Chondrocyte (in vitro differentiated cells): ENCODE measurements at places on chromosomes 3 and 15. TPM values are rescaled to one million over a fixed set of nuclear protein-coding genes. Genes with fewer than 3 reads are reported as not detected.

Gene ARHGAP11A
- total RNA-seq: 14.5 to 16.3 TPM (median 14.7 TPM) in 3 replicates

Gene GOLGA6D
- total RNA-seq: 0.15 TPM in 1 of 3 replicates, not detected in the others

Gene HCLS1
- total RNA-seq: 0.44 to 1.4 TPM (median 0.82 TPM) in 3 replicates

Gene CYP8B1
- total RNA-seq: not detected in 3 replicates

Gene SLC24A1
- total RNA-seq: 8.7 to 11.1 TPM (median 10.7 TPM) in 3 replicates

Gene SLC28A2
- not detected in 3 replicates for total RNA-seq

Gene NKIRAS1
- total RNA-seq: 13.2 to 15.5 TPM (median 13.6 TPM) in 3 replicates

Gene DISP2
- total RNA-seq: 1.3 to 2.2 TPM (median 1.4 TPM) in 3 replicates

Gene TMCO5A
- total RNA-seq: not detected in 3 replicates

Gene ANKRD63
- 0.25 to 1.1 TPM in 2 of 3 replicates, not detected in the other for total RNA-seq

Gene MASP1
- 0.34 to 2.0 TPM (median 0.92 TPM) in 3 replicates for total RNA-seq

Gene C3orf20
- not detected in 3 replicates for total RNA-seq

Gene GOLGA6L9
- 2.4 to 4.2 TPM (median 2.9 TPM) in 3 replicates for total RNA-seq

Gene C3orf62
- 4.6 to 7.3 TPM (median 6.9 TPM) in 3 replicates for total RNA-seq

Gene ANKUB1
- not detected in 3 replicates for total RNA-seq

Gene B3GALNT1
- total RNA-seq: 14.1 to 24.8 TPM (median 22.0 TPM) in 3 replicates

Gene GATA2
- total RNA-seq: 0.10 to 0.44 TPM in 2 of 3 replicates, not detected in the other

Gene RSL24D1
- 39.8 to 61.3 TPM (median 60.4 TPM) in 3 replicates for total RNA-seq

Gene CTXND1
- not detected in 3 replicates for total RNA-seq

Gene GRAMD2A
- total RNA-seq: 0.32 to 0.77 TPM (median 0.65 TPM) in 3 replicates

Gene CCDC13
- 0.40 to 0.77 TPM in 2 of 3 replicates, not detected in the other for total RNA-seq

Gene ZKSCAN7
- total RNA-seq: 6.8 to 9.2 TPM (median 7.0 TPM) in 3 replicates

Gene RNU5B-1
- total RNA-seq: 11.4 TPM in 1 of 3 replicates, not detected in the others

Gene P2RY12
- not detected in 3 replicates for total RNA-seq

Gene HIGD2B
- total RNA-seq: not detected in 3 replicates

Gene CD200
- total RNA-seq: 1.7 to 1.8 TPM in 2 of 3 replicates, not detected in the other

Gene PEAK1
- 143 to 206 TPM (median 148 TPM) in 3 replicates for total RNA-seq

Gene WDR49
- total RNA-seq: not detected in 3 replicates

Gene CRABP1
- not detected in 3 replicates for total RNA-seq

Gene LRRIQ4
- not detected in 3 replicates for total RNA-seq

Gene SLC24A5
- total RNA-seq: not detected in 3 replicates

Gene DPH3
- total RNA-seq: 19.8 to 23.8 TPM (median 20.5 TPM) in 3 replicates

Gene ACAN
- total RNA-seq: 21.5 to 176 TPM (median 171 TPM) in 3 replicates

Gene MUSTN1
- 1.4 to 9.2 TPM (median 6.9 TPM) in 3 replicates for total RNA-seq

Gene SENP8
- total RNA-seq: 2.9 to 4.0 TPM (median 3.0 TPM) in 3 replicates

Gene COL6A5
- not detected in 3 replicates for total RNA-seq
